AG04450 (cell line): ENCODE measurements at places on chromosomes 16 and 17. TPM values are rescaled to one million over a fixed set of nuclear protein-coding genes. Genes with fewer than 3 reads are reported as not detected.

DNA sequence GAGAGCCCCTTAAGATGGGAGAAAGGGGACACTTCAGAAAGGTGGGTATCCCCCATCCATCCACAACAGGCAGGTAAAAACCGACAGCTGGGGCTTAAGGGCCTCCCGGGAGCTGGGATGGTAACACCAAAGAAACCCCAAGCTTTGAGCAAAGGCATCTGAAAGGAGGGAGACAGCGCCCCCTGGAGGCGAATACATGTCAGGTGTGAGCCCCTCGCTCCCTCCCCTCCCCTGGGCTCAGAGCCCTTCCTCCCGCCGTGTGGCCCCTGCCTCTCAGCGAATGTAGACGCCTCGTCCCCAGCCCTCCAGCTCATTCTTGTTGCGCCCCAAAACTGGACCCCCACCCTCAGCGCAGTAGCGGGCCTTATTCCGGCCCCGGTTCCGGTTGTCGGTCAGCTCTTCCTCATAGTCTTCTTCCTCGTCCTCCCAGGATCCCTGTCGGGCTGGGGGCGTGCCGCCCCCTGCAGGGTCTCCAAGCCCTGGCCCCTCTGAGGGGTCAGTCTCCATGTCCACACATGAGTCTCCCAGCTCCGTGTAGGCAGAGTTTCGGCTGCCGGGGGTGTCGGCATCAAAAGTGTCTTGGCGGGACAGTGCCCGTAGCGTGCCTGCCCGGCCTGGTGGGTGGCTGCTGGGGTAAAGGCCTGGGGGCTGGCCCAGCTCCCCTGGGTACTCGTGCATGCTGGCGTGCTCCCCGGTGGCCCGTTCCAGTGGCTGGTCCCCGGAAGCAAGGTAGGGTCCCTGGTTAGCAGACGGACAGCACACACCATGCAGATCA, 9.1 kb upstream of the ARL5C start:
- DNase-seq: no peak

DNA sequence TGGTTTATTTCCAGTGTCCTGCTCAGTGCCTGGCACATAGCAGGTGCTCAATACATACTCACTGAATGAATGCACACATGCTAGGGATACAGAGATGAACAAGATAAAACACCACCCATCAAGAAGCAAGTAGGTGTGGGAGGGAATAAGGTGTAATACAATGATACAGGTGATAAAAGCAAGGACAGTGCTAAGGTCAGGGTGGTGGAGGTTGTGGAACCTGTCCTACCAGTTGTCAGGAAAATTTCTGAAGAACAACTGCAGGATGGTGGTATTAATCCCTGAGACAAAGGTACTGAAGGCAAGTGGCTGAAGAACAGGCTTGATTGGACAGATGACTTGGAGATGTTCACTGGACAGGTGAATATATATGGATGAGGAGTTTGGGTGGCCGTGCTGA, 1.8 kb downstream of the KNOP1 start:
- DNase-seq: no peak

GRCh38 chr16:28179354-28179753, 32.4 kb downstream of the XPO6 start:
- no peak for DNase-seq

GRCh38 chr17:3750926-3751325, 27.2 kb downstream of the HASPIN start:
- DNase-seq: no peak

- no peak for DNase-seq
Measured at GRCh38 chr16:67814567-67814966, 7.9 kb downstream of the TSNAXIP1 start.

Gene KRTAP1-1
- polyA plus RNA-seq: 0.19 and 0.27 TPM in 2 replicates

Gene SRCIN1
- polyA plus RNA-seq: not detected in 2 replicates

Gene CD79B
- polyA plus RNA-seq: not detected in 2 replicates

Gene ABCC12
- polyA plus RNA-seq: not detected in 2 replicates

Gene TNP2
- not detected in 2 replicates for polyA plus RNA-seq

Gene CHST6
- polyA plus RNA-seq: 0.07 and 0.12 TPM in 2 replicates
